ENCODE measurements at places on chromosomes 16 and 17.

- DNase-seq, result no peak
Measured at GRCh38 chr16:181565-182021, 1.3 kb downstream of the HBQ1 start.

DNA sequence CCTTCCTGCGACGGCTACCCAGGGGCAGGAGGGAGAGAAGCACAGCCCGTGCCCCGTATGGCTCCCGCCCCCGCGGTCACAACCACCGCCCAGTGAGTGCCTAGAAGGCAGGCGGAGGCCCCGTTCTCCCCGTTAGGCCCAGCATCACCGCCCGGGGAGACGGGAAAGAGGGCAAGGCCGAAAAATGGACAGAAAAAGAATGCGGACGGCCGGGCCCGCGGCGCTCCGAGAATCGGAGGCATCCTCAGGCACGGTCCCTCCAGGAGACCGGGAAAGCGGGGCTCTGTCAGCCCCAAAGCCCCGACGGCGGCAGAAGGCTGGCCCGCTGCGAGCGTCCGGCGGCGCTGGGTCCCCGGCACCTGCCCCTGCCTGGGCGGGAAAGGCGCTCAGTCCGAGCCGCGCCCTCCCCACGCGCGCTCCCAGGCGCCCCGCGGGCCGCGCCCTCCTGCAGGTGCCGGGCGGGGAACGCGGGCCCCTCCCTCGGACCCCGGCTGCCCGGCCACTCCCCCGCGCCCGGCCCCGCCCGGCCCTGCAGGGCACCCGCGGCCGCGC, 407 bp downstream of the MCRIP1 start:
- DNase-seq, result peak; percentile 37

DNA sequence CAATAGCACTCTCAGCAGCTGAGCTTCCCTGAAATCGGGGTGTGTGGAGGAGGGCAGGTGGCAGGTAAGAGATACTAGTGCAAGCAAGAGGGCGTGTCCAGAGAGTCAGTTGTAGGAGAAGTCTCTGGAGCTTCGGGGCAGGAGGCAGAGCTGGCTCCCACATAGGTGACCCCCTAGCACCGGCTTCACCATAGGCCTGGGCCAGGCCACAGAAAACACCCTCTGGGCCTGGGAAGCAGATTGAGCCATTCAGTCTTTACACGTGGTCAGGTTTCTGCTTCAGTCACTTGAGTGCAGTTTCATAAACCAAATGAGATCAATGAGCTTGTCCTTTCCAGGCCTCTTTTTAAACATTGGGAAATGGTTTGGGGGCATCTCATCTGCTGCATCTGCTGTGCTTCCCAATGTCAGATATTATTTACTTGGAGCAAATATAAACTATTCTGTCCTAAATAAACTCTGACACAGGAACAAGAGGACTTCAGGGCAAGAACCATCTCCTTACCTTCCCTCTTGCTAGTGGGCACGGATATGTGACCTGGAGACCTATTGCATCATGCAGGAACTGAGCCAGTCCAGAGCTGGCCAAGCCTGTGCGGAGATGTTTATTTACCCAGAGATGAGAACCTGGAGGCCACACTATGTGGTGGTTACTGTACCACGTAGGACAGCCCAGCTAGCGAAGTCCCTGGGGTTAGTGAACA, 16.1 kb downstream of the CCR7 start:
- no peak for DNase-seq

GRCh38 chr16:4947722-4948503, 10.2 kb upstream of the SEC14L5 start:
- no peak for DNase-seq

- no peak for DNase-seq
Measured at GRCh38 chr17:44473367-44473766, 29.8 kb downstream of the GPATCH8 start.
